Activated CD8-positive, alpha-beta memory T cell treated with anti-CD3 and anti-CD28 coated beads for 1 hour (primary cell): ENCODE measurements at places on chromosomes 1 and 21.

GRCh38 chr1:235642011-235642942, 7.3 kb downstream of the GNG4 start:
- DNase-seq, result no peak

DNA sequence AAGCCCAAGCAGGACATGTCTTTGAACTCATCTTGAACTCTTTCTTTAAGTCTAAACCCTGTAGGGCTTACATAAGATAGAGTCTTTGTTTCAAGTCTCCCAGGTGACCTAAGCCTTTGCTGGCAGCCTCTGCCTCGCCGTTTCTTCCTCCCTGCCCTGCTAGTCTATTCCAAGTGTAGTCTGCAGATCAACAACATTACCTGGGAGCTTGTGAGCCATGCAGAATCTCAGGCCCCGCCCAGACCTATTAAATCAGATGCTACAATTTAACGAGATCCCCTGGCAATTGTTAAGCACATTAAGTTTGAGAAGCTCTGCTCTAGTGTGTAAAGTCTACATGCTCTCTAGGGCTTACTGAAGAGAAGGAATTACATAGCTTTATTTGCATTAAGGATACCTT, 271.6 kb downstream of the PBX1 start:
- DNase-seq, result no peak

DNA sequence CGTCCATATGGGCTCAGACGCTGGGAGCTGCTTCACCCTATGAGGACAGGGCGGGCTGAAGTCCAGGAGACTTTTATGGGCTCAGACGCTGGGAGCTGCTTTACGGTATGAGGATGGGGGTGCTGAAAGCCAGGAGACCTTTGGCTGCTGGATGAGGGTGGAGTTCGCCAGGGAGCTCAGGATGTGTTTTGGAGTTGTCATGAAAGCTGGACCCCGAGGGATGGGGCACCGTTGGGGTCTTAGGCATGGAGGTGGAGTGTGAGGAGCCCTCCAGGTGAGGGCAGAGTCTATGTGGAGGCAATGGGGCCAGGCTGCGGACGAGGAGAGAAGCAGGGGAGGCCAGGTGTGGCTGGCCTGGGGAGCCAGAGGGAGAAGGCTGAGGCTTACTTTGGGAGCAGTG, 27.5 kb downstream of the TRPM2 start:
- DNase-seq, result no peak

GRCh38 chr1:19222979-19223824, 13.1 kb upstream of the UBR4 start:
- DNase-seq, result no peak

DNA sequence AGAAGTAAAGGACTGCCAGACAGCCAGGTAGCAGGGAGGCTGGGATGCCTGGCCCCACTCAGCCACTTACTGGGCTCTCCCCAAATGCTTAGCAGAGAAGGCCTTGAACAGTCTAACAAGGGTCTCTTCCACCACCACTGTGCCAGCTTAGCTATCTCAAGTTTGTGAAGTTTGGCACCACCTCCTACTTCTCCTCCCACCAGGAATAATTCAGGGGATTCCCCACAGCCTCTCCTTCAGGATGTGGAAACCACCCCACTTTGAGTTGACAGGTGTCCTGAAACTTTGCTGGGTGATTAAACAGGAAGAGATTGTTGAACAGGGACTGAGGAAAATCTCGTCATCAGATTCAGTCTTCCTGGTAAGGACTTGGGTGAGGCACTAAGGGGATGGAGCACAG, 59.4 kb upstream of the ATP1B1 start:
- DNase-seq, result no peak

- no peak for DNase-seq
Measured at GRCh38 chr1:232587141-232588008, 42.6 kb downstream of the SIPA1L2 start.

DNA sequence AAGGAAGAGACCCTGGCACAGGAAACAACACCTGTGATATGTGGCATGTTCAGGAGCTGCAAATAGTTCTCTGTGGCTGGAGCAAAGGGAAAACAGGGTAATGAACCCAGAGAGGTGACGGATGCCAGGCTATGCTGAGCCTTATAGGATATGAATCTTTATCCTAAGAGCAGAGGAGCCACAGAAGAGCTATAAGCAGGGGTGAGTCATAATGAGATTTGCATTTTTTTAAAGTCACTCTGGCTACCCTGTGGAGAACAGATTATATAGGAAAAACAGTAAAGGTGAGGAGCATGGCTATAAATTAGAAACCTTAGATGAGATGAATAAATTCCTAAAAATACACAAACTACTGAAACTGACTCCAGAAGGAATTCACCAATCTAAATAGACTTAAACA, 12.8 kb upstream of the MPL start:
- no peak for DNase-seq

- no peak for DNase-seq
Measured at GRCh38 chr1:163928069-163928468, 606.3 kb downstream of the NUF2 start.

GRCh38 chr1:59375321-59376220, 78.7 kb downstream of the FGGY start:
- DNase-seq, result no peak

GRCh38 chr1:15005116-15005515, 148.4 kb upstream of the TMEM51 start:
- no peak for DNase-seq

- no peak for DNase-seq
Measured at GRCh38 chr1:176609556-176610408, 146.8 kb downstream of the PAPPA2 start.

GRCh38 chr21:42703136-42703908, 49.9 kb downstream of the PDE9A start:
- DNase-seq, result no peak

- DNase-seq, result no peak
Measured at GRCh38 chr1:163250382-163250974, 47.8 kb upstream of the RGS5 start.

DNA sequence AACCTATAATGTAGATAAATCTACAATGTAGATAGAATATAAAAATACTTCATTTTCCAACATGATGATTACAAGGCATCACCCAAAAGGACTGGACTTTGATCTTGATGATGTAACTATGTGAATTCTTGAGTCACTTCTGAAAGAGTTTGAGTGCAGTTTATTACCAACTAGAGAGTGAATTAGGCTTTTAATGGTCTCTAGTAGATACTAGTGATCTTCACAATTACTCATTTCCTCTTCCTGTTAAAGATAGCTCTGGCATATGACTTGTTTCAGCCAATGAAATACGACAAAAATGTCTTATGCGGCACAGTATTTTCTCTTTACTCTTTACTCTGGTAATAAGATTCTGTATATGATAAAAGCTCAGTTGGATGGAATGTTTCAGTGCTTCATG, 1588.1 kb upstream of the B3GALT2 start:
- no peak for DNase-seq

DNA sequence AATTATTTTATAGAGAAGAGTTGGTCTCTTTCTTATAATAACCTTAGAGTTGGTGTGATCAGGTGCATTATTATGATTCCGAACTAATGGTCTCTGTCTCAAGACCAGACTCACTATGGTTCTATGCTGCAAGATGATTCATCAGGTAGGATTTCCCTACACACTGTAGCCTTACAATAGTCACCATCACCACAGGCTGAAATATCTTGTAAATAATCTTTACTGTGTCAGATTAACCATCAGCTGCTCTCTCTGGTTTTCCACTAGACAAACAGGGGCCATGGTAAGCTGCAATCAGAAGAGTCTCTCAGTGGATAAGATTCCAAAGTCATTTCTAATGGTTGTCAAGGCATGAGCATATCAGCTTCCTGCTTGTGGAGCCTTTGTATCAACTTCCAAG, 4.4 kb upstream of the GBP4 start:
- DNase-seq, result no peak

DNA sequence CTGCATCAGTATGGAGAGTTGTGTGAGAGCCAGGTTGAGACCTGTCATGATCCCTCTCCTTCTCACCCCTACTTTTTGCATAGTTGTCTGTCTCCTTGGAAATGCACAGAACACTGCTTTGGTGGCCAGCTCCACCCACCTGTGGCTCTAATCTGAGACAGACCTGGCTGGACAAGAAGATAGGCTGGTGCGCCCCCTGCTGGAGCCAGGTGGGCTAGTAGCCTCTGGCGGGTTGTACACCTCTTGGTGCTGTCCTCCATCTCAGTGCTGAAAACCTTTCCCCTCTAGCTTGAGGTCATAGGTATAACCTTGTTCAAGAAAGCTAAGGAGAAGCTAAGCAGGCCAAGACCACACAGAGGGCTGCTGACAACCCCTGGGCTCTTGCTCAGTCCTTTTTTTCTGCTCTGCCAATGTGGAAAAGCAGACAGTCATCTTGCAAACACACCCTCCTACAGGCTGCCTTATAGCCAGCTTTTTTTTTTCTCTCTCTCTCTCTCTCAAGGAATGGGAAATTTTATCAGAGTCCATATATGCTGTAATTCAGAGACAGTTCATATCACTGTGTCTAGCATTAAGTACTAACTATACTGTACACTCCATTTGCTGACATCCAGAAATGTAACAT, 58.8 kb upstream of the SPATA6 start:
- DNase-seq, result no peak

DNA sequence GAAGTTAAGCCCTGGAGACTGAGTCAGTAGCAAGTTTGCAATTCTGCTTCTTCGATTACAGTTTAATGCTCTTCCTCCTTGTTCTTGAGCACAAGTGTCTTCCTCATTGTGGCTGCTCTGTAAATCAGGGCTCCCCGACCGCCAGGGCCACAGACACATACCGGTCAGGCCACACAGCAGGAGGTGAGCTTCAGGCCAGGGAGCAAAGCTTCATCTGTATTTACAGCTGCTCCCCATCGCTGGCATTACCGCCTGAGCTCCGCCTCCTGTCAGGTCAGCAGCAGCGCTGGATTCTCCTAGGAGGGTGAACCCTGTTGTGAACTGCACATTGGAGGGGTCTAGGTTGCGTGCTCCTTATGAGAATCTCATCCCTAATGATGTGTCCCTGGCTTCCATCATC, 1.7 kb upstream of the TRAPPC10 start:
- no peak for DNase-seq

GRCh38 chr1:59691261-59691660, 123.5 kb upstream of the HOOK1 start:
- no peak for DNase-seq

DNA sequence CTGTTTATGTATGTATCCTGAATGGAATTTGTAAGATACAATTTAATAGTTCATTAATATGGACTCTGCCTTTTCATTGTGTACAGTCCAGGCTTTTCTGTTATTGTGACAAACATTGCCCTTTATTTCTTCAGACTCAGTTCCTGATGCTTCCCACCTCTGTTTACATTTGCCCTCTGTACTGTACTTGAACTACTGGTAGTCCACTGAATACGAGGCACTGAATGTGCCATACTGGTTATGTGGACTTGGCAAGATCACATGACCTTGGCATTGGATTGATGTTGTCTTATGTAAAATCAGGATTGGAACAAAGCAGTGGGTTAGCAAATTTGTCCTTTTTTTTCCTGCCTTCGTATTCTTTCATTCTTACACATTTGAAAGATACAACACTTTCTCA, 27.8 kb downstream of the RALGPS2 start:
- DNase-seq, result no peak

GRCh38 chr1:1231400-1232207, at the start of gene SDF4:
TSS of gene SDF4 (minus strand) at chr1:1232001. CDS start at chr1:1228772, 3,229 bp downstream.
- peak; percentile 89 for DNase-seq

- no peak for DNase-seq
Measured at GRCh38 chr1:246005067-246005466, 502.0 kb downstream of the SMYD3 start.

DNA sequence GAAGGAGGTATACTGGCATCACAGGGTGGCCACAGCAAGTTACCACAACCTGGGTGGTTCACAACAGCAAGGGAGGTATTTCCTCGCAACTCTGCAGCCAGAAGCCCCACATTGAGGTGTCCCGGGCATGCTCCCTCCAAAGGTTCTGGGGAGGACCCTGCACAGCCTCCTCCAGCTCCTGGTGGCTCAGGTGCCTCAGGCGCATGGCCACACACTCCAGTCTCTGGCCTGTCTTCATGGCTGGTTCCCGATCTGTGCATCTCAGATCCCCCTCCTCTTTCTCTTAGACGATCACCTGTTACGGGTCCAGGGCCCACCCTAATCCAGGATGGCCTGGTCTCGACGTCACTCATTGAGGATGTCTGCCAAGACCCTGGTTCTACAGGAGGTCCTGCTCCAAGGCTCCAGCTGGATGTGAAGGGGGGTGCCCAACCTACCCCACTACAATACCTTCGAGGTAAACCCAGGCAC, 6.7 kb upstream of the ARF1 start:
- no peak for DNase-seq

DNA sequence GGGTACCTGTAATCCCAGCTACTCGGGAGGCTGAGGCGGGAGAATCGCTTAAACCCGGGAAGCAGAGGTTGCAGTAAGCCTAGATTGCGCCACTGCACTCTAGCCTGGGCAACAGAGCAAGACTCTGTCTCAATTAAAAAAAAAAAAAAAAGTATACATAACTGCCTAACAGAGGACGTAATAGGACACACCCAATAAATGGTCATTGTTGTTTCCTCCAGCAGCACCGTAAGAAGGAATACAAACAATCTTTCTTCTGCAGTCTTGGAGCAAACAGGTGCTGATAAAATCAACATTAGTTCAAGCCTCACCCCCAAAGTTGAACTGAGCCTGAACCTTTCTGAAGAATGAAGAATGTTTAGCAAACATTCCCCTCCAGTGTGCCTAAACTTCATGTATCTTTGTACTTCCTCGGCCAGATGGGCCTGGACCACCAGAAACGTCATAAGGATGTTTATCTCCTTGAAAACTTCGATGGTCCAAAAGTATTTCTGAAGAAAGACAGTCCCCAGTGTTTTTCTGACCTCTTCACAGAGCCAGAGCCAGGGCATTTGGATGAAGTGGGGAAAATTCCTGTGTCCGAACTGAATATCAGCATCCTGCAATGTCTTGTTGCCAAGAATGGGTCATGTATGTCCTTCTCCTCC, 136.8 kb upstream of the F3 start:
- DNase-seq, result no peak

DNA sequence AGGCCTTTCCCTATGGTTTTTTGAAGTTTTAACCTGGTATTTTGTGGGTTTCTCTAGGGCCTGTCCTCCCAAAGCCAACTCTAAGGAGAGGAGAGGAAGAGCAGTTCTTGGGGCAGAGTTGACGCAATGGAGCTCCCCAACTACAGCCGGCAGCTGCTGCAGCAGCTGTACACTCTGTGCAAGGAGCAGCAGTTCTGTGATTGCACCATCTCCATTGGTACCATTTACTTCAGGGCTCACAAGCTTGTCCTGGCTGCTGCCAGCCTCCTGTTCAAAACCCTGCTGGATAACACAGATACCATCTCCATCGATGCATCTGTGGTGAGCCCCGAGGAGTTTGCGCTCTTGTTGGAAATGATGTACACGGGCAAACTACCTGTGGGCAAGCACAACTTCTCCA, 38.2 kb downstream of the ZBTB40 start:
- no peak for DNase-seq

GRCh38 chr1:84122780-84123382, 21.2 kb upstream of the PRKACB start:
- peak; percentile 14 for DNase-seq

DNA sequence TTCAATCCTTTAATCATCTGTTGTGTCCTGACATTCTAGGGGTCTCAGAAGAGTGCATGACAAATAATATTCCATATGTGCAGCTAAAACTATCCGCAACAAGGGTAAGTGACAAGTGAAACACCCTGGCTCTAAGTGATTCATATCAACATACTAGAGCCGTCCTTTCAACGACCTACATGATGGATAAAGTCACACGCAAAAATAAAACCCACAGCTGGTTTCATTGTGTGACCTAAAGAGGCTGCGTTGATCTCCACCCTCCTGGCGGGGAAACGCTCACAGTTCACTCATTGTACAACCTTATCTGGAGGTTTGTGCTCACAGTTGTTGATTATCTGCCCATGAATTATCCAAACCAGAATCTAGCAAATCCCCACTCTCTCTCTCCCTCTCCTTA, 365.3 kb upstream of the PKN2 start:
- no peak for DNase-seq

GRCh38 chr1:220516722-220517042, 11.3 kb upstream of the MARK1 start:
- DNase-seq, result no peak
